ENCODE measurements at places on chromosomes 4 and X. TPM values are rescaled to one million over a fixed set of nuclear protein-coding genes. Genes with fewer than 3 reads are reported as not detected.

The TBCK gene
- total RNA-seq: 30.3 TPM

The IL2 gene
- total RNA-seq: not detected

The TMPRSS11E gene
- total RNA-seq: not detected

The CXCL11 gene
- total RNA-seq: under 0.01 TPM

The SFRP2 gene
- total RNA-seq: not detected

The VCX3A gene
- total RNA-seq: not detected

The PTPN13 gene
- 29.0 TPM for total RNA-seq

The SORBS2 gene
- under 0.01 TPM for total RNA-seq

The TLR10 gene
- total RNA-seq: not detected

The ARX gene
- total RNA-seq: not detected

The SHISA3 gene
- total RNA-seq: under 0.01 TPM

The TCP11X2 gene
- not detected for total RNA-seq

The APBB2 gene
- total RNA-seq: 64.7 TPM

The SMIM14 gene
- total RNA-seq: 30.8 TPM

The S100G gene
- not detected for total RNA-seq

The MSANTD1 gene
- total RNA-seq: 0.28 TPM

The TIMM17B gene
- 28.7 TPM for total RNA-seq

The USP51 gene
- 1.1 TPM for total RNA-seq

The LEF1 gene
- 0.56 TPM for total RNA-seq

The NALF2 gene
- total RNA-seq: not detected

The HELQ gene
- 9.1 TPM for total RNA-seq

The XAGE1A gene
- not detected for total RNA-seq

The WWC2 gene
- 28.1 TPM for total RNA-seq

The PRPS2 gene
- total RNA-seq: 48.0 TPM

The SATL1 gene
- not detected for total RNA-seq

The CTAG2 gene
- 27.1 TPM for total RNA-seq

The NDST3 gene
- total RNA-seq: under 0.01 TPM

The IQCM gene
- not detected for total RNA-seq

The LONRF3 gene
- not detected for total RNA-seq

The HSFX3 gene
- total RNA-seq: not detected

The UGT2A3 gene
- not detected for total RNA-seq

The NDNF gene
- under 0.01 TPM for total RNA-seq

The ITM2A gene
- not detected for total RNA-seq

The CSAG3 gene
- not detected for total RNA-seq

The RAB9B gene
- 0.90 TPM for total RNA-seq

The IGSF1 gene
- total RNA-seq: not detected

The FOXR2 gene
- total RNA-seq: not detected

Data from IMR-90 (cell line).